ENCODE measurements at places on chromosomes 1 and 21.
A peak's percentile ranks its signal among the peaks of the same experiment; 100 is the strongest.

GRCh38 chr1:107840725-107841124 is 124.3 kb downstream of the VAV3 start:
- DNase-seq, result peak; percentile 30

DNA sequence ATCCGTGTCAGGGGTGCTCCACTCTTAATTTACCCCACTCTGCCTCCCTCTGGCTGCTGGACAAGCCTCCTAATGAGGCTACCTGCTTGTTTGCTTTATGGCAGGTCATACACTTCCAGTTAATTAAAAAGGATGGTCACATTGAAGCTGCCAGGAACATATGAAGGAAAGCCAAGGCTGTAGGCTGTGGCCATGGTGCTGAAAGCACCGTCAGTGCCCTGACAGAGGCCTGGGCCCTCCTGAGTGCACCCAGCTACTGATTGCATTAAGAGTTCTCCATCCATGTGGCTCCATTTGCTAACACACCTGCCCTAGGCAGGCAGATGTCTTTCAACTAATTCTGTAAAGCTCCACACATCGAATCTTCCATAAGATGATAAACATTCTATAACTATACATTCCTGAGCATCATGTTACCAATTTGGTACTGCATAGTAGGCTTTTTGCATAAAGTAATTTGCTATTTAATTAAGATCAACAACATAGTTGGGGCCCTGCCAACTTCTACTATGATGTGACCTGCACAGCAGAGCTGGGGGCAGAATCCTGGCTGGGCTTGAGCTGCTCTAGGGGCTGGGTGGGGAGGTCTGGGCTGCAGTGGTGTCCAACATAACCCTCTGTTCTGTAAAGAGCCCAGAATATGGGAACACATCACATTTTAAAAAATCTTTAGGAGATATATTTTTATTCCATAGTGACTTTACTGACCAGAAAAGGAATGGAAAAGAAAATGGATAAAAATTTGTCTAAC is 224.8 kb downstream of the SIPA1L2 start:
- no peak for DNase-seq

DNA sequence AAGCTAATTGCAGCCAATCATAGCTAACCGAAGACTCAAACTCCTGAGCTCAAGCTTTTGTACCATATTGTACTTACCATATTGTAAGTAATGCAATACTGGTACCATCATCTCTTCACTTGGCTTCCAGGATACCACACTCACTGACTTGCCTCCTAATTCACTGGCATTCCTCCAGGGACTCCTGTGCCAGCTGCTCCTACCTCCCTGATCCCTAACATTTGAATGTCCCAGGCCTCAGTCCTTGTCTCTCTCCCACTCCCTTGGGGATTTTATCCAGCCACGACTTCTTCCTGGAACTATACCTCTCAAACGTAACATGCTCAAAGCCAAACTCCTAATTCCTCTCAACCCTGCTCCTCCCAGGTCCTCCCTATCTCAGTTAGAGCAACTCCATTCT is 33.8 kb downstream of the USP48 start:
- DNase-seq, result no peak

GRCh38 chr21:31530364-31530763 is 129.1 kb upstream of the SOD1 start:
- DNase-seq, result no peak

- no peak for DNase-seq
Observed at GRCh38 chr1:3734602-3735001, 17.6 kb upstream of the CCDC27 start.

GRCh38 chr1:237834461-237834860 is 56.3 kb downstream of the ZP4 start:
- DNase-seq, result no peak

DNA sequence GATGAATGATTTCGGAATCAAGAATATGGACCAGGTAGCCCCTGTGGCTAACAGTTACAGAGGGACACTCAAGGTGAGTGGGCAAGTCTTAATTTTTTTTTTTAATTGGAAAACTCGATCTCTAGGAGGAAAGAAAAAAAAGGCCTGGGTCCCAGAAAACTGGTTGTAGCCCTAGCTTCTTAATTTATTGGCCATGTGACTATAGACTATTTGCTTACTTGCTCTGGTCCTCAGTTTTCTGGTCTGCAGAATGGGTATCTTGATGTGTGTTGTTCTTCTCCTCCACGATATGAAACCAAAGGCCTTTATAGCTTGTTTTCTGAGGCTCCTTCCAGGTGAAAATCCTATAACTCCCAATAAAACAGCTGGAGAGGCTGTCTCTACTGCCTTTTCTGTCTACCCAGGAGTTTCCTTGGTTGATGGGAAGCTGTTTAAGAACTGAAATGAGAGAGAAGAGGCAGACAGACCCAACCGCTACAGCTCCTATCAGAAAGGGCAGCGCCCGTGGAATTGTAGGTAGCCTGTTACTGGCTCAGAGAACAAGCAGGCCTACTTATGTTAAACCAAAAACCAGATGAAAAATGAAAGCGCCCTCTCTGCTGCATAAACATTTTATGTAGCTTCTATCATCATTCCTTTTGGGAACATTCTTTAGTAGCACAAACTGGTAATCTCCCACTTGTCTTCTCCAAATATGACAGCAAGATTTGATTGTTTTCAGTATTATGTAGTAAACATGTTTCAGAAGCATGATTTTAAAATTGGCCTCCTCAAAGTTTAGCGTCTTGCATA is 4.5 kb downstream of the ETS2 start:
- DNase-seq, result no peak

- DNase-seq, result no peak
Observed at GRCh38 chr21:32929633-32930038, 96.1 kb upstream of the OLIG2 start.

DNA sequence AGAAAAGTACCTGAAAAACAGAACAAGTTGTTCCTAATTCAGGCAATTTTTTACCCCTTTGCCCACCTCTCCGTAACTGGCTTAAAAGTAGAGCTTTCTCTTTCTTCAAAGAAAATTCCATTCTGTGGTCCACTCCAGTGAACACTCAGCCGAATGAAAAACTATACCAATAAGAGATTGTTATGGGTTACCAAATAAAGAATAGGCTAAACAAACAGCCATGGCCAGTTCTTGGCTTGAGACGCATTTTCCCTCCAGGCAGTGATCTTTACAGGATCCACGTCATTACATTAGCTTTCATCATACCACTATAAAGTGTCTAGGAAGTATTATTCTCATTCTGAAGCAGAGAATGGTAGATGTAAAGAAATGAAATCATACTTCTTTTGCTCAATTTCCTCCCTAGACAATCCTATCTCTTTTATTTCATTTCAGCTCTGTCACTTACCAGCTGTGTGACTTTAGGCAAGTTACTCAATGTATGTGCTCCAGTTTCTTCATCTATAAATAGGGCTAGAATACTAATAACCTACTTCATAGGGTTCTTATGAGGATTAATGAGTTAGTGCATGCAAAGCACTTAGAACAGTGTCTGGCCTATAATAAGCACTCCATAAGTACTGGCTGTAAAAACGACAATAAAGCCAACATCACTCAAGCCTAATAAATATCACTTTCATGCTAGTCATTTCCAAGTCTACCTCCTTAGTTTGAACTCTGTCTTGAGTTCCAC is 26.5 kb upstream of the TRIM45 start:
- no peak for DNase-seq

DNA sequence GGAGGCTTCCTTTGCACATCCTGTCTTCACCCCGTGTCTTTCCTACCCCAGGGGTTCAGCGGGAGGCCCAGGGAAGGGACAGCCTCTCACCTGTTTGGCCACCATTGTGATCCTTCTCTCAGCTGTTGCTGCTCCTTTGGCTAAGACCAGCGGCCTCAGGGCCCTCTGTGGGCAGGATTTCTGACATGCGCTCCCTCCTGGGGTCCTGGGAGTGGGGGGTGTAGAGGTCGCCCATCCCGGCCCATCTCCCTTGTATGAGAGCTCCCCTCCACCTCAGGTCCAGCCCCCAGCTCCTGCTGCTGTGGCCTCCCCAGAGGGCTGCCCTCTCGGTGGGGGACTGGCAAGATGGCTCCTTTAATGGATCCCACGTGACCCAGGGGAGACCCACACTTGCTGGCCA is 120.5 kb downstream of the PRDM2 start:
- no peak for DNase-seq

GRCh38 chr21:27379354-27379753 is 412.5 kb upstream of the ADAMTS5 start:
- no peak for DNase-seq

GRCh38 chr1:112298558-112298957 is 97.5 kb upstream of the CTTNBP2NL start:
- no peak for DNase-seq

DNA sequence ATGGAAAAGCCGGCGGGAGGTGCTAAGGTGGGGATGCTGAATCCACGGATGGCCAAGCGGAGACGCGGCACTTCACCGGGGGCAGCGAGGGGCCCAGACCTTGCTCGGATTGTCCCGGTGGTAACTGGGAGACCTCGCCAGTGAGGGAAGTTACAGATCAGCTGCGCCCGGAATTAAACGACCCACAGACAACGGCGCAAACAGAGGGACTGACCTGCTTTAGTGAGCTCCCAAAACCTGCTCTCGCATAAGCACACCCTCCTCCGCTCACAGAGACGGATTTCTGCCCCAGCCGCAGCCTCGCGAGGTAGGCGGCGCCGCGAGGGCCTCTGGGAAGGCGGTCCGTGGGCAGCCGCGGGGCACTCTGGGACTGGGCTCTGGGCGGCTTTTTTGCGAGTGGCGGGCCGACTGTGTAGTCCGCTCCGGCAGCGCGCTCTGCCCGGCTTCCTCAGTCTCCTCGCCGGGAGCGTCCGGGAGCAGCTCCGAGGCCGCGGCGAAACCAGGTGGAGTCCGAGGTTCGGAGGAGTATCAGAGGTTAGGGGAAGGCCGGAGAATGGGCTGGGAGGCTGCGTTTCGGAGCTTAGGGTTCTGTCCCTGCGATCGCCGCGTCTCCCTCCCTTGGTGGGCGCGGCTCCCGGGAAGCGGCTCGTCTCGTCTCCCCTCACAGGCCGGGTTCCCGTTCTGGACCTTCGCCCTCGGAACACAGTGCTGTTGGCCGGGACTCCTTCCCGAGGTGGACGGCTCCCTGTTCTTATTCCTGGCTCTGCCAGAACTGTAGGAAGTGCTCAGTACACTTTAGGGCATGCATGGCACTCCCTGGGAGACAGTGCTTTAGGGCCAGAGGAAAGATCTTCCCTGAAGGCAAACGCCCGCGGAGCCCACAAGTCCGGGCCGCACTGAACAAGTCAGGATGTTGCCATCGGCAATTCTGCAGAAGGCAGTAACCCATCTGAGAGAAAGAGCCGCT is at the start of gene EXO5:
TSS of gene EXO5 (plus strand) at position 393 of the 967 bp plus-strand sequence. CDS start 5,778 bp downstream, outside the sequence.
- DNase-seq, result peak; percentile 66

DNA sequence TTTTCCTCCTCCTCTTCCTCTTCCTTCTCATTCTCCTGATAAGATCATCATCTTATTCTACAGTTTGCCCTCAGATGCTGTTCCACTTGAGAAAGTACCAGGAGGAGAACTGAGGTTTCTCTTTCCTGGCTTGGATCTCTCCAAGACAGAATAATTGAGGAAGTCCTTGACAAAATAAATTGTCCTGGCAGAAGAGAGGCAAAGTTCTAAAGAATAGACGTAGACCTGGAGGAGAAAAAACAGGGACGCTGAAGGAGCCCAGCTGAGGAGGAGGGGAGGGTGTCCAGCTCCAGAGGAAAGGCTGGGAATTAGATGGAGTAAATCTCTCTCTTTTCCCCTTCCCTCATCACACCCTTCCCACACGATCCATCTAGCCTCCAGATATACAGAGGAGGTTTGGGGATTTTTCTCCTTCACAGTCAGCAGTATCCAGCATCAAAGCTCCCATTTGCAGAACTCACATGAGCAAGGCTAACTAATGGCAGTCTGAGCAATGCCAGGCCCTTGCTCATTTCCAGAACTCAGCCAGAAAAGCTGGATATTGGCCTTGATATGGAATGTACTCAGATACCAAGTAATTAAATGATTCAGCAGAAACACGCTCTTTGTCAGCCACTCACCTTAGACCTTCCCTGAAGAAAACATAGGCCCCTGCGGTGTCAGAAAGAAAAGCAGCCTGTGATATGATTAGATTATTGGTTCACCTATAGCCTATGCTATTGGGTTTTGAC is 5.1 kb upstream of the GNG12 start:
- no peak for DNase-seq

- DNase-seq, result no peak
Observed at GRCh38 chr1:4820543-4820942, 166.1 kb downstream of the AJAP1 start.

- no peak for DNase-seq
Observed at GRCh38 chr1:150109586-150109985, 40.1 kb upstream of the PLEKHO1 start.

GRCh38 chr1:1771096-1771495 is 7.2 kb downstream of the NADK start:
- DNase-seq, result no peak

- DNase-seq, result no peak
Observed at GRCh38 chr1:89759036-89759435, 61.8 kb upstream of the LRRC8D start.

DNA sequence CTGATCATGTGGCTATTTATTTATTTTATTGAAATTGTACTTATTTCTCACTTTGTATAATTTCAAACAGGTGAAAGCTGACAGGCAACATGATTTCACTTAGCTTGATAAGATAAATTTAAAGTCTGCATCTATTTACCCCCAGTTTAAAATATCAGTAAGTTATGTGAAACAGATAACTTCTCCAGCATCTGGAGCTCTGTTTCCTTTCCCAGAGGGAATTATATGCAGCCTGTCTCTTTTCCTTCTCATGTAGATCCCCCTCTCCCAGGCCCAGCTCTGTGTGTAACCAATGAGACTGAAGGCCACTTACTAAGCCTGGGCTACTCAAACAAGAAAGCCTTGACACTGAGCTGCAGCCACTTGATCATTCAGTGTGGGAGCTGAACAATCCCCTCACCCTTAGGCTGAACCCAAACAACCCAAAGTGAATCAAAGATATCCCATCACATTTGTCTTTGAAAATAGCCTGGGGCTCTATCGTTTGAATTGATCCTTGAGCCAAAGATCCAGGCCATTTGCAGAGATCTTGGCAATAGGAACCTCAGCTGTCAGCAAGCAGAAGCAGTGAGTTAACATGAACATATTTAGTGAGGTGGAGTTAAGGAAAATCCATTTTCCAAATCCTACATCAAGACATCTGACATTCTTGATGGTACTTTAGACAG is 383.9 kb downstream of the TGFB2 start:
- no peak for DNase-seq

DNA sequence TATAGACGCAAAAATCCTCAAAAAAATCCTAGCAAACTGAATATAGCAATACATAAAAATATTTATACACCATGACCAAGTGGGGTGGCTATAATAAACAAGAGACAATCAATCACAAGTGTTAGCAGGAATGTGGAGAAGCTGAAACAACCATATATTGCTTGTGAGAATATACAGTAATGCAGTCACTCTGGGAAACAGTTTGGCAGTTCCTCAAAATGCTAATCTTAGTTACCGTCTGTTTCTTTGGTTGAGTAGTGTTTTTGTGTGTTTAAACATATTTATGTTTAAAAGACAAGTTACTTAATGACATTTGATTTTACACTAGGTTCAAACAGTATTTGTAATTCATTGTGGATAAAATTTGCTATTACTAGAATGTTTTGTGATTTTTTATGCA is 792.0 kb downstream of the LTN1 start:
- no peak for DNase-seq

GRCh38 chr1:11735854-11736745 is at the start of gene AGTRAP:
Gene AGTRAP (plus strand): TSS chr1:11736136. CDS start chr1:11736209, 73 bp downstream.
- peak; percentile 65 for DNase-seq
